ENCODE measurements at places on chromosomes 3 and 15. TPM values are rescaled to one million over a fixed set of nuclear protein-coding genes. Genes with fewer than 3 reads are reported as not detected.

The CCR9 gene
- total RNA-seq = not detected

The GOLGA8G gene
- under 0.01 TPM for total RNA-seq

The MAP1A gene
- 40.8 TPM for total RNA-seq

The CASR gene
- total RNA-seq = not detected

The FBXW12 gene
- not detected for total RNA-seq
